HuH-7.5 (cell line): ENCODE measurements at places on chromosomes 11 and 22.

DNA sequence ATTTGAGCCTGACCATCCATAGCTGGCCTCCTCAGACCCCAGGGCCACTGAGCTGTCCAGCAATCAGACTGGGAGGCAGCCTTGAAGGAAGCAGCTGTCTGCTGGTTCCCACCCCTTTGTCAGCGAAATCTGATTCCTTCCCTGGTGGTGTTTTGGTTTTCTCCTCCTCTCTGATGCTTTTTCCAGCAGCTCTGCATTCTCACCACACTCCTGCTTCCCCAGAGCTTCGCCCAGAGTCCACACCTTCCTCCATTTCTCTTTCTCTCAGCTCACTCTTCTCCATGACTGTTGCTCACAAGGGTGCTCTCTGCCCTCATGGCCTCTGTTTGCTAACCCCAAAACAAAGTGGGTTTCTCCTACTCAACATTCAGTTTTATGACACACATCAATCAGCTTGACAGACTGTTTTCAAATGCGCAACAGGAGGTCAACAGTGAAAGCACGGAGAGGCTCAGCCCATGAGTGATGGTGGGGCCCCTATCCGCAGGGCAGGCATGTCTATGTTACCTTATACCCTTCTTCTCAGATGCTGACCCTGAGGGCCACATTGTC is 130.6 kb upstream of the MTNR1B start:
- no peak for DNase-seq

DNA sequence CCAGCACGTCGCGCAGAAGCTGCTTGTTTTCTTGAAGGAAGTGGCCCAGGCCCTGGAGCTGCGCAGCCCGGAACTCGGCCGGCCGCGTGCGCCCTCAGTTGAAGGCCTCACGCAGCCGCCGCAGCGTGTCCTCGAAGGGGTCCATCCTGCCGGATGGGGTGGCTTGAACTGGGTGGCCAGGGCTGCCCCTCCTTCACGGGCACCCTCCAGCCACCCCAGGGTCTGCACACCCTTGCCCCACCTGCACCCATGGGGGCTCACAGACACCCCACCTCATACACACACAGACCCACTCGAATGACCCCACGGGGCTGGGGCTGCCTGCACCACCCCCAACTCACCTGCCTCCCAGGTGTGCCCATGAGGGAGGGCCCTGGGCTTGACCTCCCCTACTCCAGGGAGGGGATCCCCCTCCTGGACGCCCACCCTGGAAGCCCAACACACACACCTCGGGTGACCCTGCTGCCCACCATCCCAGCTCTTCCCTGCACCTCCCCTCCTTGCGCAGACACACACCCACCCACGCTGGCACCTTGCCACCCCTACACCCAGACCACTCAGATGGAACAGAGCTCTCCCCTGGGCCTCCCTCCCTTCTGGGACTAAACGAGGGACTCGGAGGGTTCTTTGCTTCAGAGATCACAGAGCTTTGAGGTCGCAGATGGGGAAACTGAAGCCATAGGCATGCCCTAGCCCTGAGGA is 6.8 kb downstream of the ALDH3B2 start:
- no peak for DNase-seq

GRCh38 chr11:126176853-126177470 is 34.5 kb downstream of the RPUSD4 start:
- DNase-seq, result no peak

- no peak for DNase-seq
Observed at GRCh38 chr22:47051441-47052071, 289.1 kb downstream of the TBC1D22A start.

GRCh38 chr22:20523086-20523983 is 15.9 kb downstream of the MED15 start:
- no peak for DNase-seq

- DNase-seq, result no peak
Observed at GRCh38 chr22:32743046-32743445, 58.5 kb upstream of the TIMP3 start.

- no peak for DNase-seq
Observed at GRCh38 chr22:48403521-48404403, 1423.9 kb downstream of the BRD1 start.

DNA sequence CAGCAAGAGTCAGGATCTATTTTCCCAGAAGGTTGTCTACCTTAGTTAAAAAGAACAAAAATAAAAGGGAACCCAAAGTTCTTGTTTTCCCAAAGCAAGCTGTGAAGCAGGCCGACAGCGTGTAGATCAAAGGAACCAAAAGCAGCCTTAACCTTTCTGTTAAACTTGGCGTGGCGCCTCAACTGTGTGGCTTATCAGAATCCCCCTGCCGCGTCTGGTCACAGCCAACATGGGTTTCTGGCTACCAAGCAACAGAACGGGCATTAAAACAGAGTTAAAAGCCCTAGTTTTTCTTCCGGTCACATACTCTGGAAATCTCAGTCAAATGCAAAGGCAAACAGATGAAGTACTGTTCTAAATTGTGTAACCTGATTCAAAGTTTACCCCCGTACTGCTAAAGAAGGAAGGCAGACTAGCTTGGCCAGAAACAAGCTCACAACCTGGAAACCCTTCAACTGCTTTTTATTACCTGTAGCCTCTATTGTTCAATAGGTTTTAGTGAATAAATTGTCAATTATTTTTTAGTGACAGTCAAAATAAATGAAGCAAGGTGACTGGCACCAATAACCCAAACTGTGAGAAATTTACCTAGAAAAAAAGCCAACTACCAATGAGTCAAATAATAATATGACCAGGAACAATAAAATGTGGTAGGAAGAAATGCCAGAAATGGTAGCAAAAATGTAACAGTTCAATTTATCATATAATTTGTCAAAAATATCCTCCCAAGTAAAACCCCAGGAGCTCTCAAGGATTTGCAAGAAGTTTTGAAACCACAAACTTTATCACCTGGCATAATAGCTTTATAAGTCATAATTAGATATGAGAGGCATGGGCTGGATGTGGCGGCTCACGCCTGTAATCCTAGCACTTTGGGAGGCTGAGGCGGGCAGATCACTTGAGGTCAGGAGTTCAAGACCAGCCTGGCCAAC is 21.4 kb downstream of the CHKA start:
- peak; percentile 72 for DNase-seq

DNA sequence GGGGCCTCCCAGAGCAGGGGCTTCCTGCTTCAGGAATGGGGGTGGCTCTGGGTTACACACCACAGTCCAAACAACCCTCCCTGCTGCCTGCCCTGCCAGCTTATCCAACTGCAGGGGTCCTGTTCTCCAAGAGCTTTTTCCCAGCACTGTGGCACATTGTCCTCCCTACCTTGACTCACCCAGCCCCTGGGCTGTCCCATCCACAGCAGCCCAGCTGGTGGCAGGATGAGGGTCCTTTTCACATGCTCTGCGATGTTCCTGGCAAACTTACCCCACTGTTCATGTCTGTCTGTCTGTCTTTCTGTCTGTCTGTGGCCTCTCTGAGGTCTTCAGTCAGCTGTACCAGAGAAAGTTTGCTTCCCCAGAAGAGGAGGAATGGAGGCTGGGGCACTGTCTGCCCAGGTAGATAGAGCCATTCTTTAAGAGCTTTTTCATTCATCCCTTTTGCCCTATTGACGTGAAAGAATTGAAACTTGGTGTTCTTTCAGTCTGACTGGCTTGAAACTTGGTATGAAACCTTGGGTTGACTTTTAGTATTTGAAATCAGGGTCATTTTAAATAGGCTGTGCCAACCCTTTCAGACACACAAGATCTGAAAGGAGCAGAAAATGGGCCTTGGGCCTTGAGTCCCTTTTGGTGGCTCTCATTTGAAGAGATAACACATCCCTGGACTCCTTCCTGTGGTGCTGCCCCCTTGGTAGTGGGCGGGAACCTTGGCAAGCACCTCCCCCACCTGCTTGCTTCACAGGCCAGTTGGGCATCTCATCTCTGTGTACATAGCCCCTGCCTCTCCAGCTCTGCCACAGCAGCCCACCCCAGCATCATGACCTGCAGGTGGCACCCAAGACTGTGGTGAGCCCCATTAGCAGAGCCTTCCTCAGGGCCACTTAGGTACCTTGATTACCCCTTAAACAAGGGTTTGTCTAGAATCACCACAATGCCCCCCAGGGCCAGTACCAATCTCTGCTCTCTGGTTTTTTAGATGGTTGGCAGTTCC is 74.6 kb upstream of the SUSD2 start:
- DNase-seq, result no peak

DNA sequence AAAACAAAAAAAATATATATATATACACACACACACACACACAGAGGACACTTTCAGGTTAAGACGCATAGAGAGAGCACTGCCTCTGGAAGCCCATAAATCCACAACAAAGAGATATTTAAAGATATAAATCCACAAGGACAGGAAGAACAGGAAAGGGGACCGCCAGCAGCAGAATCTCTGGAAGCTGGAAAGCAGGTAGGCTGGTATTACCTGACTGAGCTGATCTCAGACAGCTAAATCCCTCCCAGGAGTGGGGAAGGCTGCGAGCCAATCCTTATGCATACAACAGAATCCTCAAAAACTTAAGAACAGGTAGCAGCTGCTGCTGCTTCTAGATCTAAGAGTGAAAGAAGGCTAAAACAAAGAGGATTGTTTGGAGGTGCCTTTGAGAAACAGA is 1.8 kb upstream of the MCAT start:
- DNase-seq, result no peak

GRCh38 chr22:35766654-35767580 is 49.2 kb downstream of the APOL5 start:
- DNase-seq, result no peak

DNA sequence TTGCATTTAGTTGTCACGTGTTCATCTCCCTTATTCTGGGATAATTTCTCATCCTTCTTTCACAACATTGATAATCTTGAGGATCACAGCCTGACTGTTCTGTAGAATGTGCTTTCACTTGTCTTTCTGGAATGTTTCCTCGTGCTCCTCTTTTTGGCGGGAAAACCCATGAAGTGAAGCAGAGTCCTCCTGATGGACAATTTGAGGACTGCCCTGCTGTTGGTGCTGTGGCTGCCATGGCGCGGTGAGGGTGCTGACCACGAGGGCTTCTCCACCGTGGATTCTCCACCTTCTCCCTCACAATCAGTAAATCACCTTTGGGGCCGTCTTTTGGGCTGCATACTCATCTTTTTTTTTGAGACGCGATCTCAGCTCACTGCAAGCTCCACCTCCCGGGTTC is 946.9 kb downstream of the BRD1 start:
- no peak for DNase-seq
